ENCODE measurements at places on chromosomes 11 and 22.

- no peak for DNase-seq
These were observed 33.9 kb downstream of the CCDC83 start for GRCh38 chr11:85889108-85889507.

DNA sequence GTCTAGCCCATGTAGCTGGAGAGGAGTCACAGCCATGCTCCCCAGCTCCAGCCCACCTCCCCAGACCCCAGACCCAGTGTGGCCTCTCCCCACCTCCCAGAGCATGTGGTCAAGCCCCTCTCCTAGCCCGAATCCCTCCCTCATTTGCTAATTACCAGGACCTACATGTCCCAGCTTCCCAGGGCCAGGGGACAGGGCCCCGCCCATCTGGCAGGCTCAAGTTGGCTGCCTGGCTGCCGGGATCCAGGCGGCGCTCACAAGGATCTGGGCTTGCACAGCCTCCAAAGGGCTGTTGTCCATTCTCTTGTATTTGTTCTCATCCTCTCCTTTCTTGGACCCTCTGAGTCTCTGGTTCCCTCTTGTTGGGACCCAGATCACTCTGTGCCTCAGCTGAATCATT lies 4.6 kb upstream of the MIF start:
- no peak for DNase-seq

DNA sequence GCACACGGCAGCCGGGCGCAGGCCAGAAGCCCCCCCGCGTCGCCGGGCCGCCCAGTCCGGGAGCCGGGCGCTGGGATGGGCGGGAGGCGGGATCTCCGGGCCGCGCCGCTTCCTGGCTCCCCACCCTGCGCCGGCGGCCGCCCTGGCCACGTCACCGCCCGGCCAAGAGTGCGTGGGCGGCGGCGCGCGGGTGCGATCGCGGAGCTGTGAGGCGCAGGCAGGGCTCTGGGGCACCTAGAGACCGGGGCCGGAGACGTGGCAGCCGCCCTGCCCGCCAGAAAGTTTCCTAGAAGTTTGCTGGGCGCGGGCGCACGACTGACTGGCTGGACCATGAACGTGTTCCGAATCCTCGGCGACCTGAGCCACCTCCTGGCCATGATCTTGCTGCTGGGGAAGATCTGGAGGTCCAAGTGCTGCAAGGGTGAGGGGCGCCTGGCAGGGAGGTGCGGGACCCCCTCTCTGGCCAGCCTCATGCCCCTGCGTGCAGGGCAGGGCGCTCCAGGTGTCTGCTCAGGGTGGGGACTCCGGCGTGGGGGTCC lies at the start of gene KDELR3:
TSS of gene KDELR3 (plus strand) at position 193 of the 539 bp plus-strand sequence. CDS start at position 331, 138 bp downstream.
- peak; percentile 53 for DNase-seq

- DNase-seq, result no peak
These were observed 44.0 kb downstream of the RRP8 start for GRCh38 chr11:6559369-6559768.

DNA sequence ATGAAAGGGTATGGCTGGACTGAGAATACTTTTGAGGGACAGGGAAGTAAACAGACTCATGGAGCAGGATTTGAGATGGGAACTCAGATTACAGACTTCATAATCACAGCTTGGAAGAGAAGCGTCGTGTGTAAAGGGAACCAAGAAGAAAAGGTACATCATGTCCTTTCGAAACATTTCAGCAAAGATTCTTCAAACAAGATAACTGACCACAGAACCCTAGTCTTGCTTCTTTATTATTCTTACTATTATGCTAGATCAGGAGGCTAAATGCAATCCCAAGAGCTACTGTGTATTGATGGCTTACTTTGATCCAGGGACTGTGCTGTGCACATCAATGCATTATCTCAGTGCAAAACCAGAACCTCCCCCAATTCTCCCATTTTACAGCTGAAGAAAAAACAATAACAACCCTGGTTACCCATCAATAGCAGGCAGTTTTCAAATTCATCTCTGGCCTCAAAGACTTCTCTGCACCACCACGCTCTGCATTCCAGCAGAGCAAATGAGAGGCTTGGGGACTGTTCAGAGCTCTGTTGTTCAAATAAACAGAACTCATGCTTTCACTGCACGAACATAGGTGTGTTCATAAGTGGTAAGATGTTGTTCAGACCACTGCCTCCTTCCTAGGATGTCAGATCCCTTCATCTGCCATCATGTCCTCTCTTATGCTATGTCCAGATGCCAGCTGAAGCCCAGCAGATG lies 104.8 kb upstream of the NAV2 start:
- no peak for DNase-seq

DNA sequence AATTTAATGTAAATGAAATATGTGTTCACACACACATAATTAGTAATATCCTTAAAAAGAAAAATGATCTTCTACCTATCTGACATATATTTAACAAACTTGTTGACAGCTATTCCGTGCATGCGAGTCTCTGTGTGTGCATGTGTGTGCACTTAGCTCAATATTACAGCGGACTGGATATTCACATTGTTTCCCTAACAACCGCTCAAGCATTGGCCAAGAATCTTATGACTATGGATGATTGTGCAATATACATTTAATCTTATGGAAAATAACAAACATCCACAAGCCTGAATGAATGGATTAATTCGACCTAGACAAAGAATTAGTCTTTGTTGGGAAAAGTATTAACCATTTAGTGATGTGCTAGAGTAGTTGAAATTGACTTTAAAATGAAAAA lies 1078.6 kb downstream of the LRRC4C start:
- no peak for DNase-seq
